ENCODE measurements at places on chromosomes 5 and 9. TPM values are rescaled to one million over a fixed set of nuclear protein-coding genes. Genes with fewer than 3 reads are reported as not detected.

- no peak for DNase-seq
Measured at GRCh38 chr9:15138357-15138686, 168.7 kb downstream of the TTC39B start.

Gene PCDHB14
- 5.9 TPM for total RNA-seq

- no peak for DNase-seq
Measured at GRCh38 chr5:10626473-10627013, 62.7 kb downstream of the ANKRD33B start.

Gene KIF4B
- not detected for total RNA-seq

- DNase-seq, result no peak
Measured at GRCh38 chr9:114410910-114411309, 23.1 kb upstream of the AKNA start.

DNA sequence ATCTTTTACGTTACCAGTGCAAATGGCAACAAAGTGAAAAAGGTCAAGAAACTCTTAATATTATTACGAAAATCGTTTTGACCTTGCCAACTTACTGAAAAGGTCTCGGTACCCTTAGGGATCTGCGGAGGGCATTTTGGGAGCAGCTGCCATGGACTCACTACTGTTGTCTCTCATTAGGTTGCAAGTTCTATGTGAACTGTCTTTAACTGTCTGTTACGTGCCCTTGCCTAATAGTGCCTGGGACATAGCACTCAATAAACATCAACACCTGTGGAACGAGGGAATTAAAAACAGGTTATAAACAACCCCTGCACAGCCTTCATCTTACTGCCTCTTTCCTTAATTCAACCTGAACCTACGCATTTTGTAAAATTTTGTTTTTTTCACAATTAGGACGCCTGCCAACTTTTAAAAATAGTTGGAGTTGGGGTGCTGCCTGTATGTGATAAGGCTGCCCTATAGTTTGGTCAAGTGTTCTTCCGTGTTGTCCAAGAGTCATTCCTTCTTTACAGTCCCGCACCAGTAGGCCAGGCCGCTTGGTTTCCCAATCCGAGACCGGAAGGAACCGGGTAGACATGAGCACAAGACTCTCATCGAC, 527 bp upstream of the SREK1 start:
- no peak for DNase-seq

- no peak for DNase-seq
Measured at GRCh38 chr5:171697221-171698102, 88.2 kb upstream of the SMIM23 start.

Gene ADAM19
- total RNA-seq, result 3.5 TPM

DNA sequence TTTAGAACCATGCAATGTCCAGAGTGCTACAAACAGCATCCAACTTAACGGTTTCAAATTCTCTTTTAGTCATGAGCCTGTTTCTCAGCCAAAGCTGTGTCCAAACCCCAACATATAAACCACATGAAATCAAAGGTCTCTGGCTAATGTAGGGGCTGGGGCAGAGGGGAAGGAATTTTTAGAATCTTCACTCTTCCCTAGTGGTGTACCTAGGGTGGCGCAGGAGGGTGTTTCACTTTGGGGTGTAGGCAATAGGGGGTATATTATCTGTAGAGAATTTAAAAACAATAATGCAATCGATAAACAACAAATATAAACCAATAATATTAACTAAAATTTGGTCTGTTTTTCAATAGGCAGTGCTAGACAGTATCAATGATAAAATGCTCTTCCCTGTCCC, 132.1 kb upstream of the BRINP1 start:
- no peak for DNase-seq

GRCh38 chr5:13378091-13378490, 566.4 kb downstream of the DNAH5 start:
- no peak for DNase-seq

GRCh38 chr9:27600256-27600655, 27.0 kb upstream of the C9orf72 start:
- DNase-seq, result no peak

DNA sequence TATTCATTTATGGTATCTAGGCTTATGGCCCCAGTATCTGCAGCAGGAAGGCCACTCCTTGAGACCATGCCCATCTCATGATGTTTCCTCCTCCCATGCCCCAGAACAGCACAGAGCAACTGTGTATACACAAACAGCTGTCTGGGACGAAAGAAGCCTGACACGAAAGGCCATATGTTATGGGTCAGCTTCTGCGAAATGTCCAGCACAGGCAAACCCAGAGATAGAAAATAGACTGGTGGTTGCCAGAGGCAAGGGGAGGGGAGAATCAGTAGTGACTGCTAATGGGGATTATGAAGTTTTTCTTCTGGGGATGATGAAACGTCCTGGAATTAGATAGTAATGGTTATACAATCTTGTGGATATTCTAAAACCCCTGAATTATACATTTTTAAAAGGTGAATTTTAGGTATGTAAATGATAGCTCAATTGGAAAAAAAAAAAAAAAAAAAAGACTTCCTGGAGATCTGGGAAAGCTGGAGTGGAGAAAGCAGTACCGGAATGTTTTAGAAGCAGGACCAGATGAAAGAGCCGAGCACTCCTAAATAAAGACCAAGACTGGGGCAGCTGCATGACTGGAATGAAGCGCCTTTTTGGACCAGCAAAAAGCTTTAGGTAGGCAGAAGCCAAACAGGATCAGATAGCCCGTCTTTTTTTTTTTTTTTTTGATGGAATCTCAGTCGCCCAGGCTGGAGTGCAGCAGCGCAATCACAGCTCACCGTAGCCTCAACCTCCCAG, 29.2 kb downstream of the PCDHGC5 start:
- no peak for DNase-seq

Gene FOXD4L3
- total RNA-seq, result 0.15 TPM

Gene MEF2C
- total RNA-seq, result 41.8 TPM

Gene PDE6A
- under 0.01 TPM for total RNA-seq

Gene PTGR1
- 30.0 TPM for total RNA-seq

- DNase-seq, result no peak
Measured at GRCh38 chr5:143582869-143583268, 179.4 kb upstream of the NR3C1 start.

GRCh38 chr5:132272311-132273210, 15.1 kb downstream of the PDLIM4 start:
- no peak for DNase-seq

DNA sequence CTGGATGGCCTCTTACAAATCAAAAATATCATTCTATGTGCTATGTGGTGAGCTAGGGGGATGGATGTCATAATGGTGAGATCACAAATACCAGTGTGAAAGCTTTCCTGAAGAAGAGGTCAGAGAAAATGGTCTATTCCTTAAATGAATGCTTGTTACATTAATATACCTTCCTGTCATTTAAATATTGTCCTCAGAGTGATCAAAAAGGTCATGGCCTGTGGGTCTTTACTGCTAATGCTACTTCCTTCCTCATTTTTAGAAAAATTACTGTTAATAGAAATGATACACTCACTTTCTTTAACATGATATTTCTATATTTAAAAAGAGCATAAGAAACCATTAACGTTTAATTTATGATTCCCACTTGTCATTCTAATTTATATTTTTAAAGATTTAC, 9.7 kb downstream of the OMD start:
- no peak for DNase-seq

DNA sequence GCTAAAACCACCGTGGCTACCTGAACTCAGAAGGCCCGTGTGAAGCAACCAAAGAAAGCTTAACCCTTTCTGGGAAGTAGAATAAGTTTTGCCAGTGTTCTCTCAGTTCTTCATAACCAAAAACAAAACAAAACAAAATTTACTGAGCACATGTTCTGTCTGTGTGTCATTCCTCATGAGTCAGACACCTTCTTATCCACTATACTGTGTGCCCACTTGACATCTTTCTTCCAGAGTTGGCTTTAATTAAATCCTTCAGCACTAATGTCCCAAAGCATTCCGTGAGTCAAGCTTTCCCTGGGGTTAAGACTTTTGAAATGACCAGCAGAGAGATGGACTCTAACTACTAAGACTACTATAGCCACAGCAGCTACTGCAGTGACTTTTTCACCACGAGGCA, 61.3 kb downstream of the GLIS3 start:
- no peak for DNase-seq

- DNase-seq, result no peak
Measured at GRCh38 chr5:144352732-144353317, 182.2 kb downstream of the KCTD16 start.

- no peak for DNase-seq
Measured at GRCh38 chr5:43039471-43040286, 440 bp downstream of the ANXA2R start.

DNA sequence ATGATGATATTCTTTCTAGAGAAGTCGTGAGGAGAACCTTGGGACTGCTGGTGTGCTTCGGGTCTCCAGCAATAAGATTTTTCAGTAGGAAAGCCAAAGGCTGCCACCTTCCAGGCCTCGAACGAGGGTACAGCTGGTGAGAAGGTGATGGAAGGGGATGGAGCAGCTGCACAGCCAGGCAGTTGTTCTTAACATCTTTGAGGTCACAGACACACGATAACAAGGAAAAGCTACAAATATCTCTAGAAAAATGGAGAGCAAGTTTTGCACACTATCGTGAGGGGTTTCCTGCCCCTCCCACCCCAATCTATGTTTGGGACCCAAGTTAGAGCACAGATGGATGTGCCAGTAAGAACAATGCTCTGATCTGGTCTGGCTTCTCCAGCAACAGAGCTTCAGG, 6.8 kb upstream of the IL7R start:
- no peak for DNase-seq

GRCh38 chr5:21862986-21863385, 990.2 kb downstream of the CDH12 start:
- no peak for DNase-seq

DNA sequence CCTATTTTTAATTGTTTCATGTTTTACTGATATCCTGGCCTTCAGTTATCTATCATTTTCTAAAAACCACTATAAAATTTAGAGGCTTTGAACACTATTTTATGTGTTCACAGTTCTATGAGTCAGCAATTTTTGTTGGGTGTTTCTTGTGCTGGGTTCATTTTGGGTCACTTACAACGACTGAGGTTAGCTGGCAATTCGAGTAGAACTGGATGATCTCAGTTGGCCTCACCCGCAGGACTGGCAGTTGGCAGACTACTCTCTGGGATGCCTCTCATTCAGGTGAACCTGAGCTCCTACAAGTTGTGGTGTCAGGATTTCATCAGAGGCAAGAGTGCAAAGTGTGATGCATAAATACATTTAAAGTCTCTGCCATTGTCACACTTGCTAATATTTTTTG, 151.0 kb upstream of the PAPPA start:
- DNase-seq, result no peak

Gene OBP2B
- total RNA-seq, result 0.98 TPM

- DNase-seq, result no peak
Measured at GRCh38 chr5:35117967-35118366, 70.2 kb upstream of the AGXT2 start.

DNA sequence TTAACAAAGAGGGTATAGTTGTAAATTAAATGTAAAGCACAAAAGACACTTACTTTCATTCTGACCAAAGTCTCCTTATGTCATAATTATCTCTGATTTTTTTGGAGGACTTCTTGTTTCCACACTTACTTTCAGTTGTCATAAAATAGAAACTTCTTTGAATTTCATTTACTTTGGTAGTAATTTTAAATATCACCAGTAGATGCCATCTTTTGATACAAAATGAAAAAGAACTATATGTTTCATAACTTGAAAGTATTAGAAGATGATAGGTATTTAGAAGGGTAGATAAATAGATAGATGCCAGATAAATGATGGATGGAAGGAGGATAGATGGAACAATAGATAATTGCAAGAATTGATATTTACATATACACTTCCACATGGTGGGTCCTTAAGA, 1865.3 kb upstream of the CDH9 start:
- DNase-seq, result no peak

Gene CATSPER3
- total RNA-seq, result not detected

Gene GDNF
- total RNA-seq, result 0.33 TPM

GRCh38 chr9:114336157-114336556, 6.5 kb downstream of the ORM2 start:
- no peak for DNase-seq

Gene SLC6A18
- total RNA-seq, result not detected

GRCh38 chr5:119418606-119419100, 33.6 kb upstream of the HSD17B4 start:
- DNase-seq, result no peak

GRCh38 chr5:55897206-55897894, 46.2 kb downstream of the IL31RA start:
- DNase-seq, result no peak

GRCh38 chr5:98813755-98814154, 40.3 kb downstream of the RGMB start:
- DNase-seq, result no peak

GRCh38 chr5:172806897-172807672, 27.0 kb upstream of the ERGIC1 start:
- peak; percentile 75 for DNase-seq

Gene PCDHB5
- 6.4 TPM for total RNA-seq

- DNase-seq, result no peak
Measured at GRCh38 chr9:7316166-7316795, 483.3 kb downstream of the DMAC1 start.

Gene TAS2R1
- total RNA-seq, result not detected

Gene CFAP90
- total RNA-seq, result 0.59 TPM

Gene IFNA13
- total RNA-seq, result not detected

GRCh38 chr5:169686137-169686536, 49.1 kb downstream of the DOCK2 start:
- DNase-seq, result no peak

Gene BNC2
- 15.8 TPM for total RNA-seq

Gene PCDHB13
- 5.9 TPM for total RNA-seq

GRCh38 chr5:14870337-14871213, 1.0 kb downstream of the ANKH start:
- DNase-seq, result peak; percentile 29

Gene ROPN1L
- total RNA-seq, result 0.29 TPM

Gene TOMM5
- total RNA-seq, result 71.9 TPM

DNA sequence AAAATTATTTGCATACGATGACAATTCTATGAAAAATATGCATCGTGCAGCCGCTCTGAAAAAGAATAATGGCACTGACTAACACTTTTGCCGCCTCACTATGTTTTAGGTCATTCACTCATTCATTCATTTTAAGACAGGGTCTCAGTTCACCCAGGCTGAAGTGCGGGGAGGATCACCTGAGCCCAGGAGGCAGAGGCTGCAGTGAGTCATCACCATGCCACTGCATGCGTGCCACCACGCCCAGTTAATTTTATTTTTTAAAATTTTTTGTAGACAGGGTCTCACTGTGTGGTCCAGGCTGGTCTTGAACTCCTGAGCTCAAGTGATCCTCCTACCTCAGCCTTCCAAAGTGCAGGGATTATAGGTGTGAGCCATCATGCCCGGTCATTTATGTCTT, 37.0 kb downstream of the RAPGEF1 start:
- no peak for DNase-seq

DNA sequence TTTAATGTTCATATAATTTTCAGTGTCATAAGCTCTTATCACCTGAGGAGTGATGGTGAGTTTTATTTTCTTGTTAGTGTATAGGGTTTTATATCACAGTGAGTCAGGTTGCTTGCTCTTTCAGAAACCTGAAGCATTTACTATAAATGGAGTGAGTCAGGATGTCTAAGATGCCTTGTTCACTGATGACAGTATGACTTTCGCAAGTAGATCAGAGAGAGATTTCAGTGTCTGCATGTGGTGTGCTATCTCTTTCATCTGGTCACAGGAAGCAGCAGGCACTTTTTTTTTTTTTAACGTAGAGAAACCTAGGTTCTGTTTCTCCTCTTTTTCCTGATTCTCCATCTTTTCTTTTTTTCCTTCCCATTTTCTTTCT, 237.1 kb downstream of the DMRTA1 start:
- no peak for DNase-seq
